ENCODE measurements at places on chromosomes 5 and 9. TPM values are rescaled to one million over a fixed set of nuclear protein-coding genes. Genes with fewer than 3 reads are reported as not detected.

The SCGB3A2 gene
- total RNA-seq, result not detected

The C8G gene
- not detected for total RNA-seq

The GRXCR2 gene
- not detected for total RNA-seq

The TMEFF1 gene
- 1.2 TPM for total RNA-seq

DNA sequence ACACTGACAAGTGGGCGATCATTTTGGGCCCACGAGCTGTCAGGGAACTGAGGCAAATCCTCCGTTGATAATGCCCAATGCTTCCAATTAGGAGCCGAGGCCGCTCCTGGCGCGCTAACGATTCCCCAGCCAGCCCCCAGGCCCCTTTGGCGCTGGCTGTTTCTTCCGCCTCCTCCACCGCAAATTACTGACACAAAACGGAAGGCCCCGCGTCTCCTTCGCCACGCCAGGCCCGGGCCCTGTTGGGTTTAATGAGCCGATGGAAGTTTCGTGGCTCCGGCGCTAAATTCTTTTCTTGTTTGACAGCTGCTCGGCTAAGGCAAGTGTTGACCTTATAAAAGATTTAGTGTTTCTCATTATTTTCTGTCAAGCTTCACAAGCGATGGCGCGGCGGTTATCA is 25.7 kb upstream of the BARHL1 start:
- no peak for DNase-seq

DNA sequence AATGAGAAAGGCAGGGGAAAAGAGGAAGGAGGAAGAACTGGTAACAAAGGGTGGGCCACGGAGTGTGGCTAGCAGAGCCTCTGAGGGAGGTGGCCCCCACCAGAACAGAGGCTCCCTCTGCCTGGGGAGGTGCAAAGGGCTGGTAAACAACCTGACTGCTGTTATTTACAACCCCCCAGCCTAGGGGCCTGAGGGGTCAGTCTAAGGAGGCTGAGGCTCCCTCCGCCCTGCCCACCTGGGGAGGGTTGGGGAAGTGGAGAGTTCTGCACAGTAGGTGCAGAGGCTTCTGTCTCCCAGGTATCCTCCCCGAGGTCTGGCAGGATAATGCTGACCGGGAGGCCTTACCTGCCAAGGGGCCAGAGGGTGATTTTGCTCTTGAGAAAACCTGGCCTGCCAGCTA is 35.6 kb upstream of the SMU1 start:
- DNase-seq, result no peak

GRCh38 chr5:1110307-1111240 is 1.3 kb downstream of the SLC12A7 start:
- DNase-seq, result no peak
